ENCODE measurements at places on chromosomes 13 and 19.
A peak's percentile ranks its signal among the peaks of the same experiment; 100 is the strongest.

GRCh38 chr13:40813667-40814454 is 24.4 kb downstream of the SLC25A15 start:
- DNase-seq = peak; percentile 1

DNA sequence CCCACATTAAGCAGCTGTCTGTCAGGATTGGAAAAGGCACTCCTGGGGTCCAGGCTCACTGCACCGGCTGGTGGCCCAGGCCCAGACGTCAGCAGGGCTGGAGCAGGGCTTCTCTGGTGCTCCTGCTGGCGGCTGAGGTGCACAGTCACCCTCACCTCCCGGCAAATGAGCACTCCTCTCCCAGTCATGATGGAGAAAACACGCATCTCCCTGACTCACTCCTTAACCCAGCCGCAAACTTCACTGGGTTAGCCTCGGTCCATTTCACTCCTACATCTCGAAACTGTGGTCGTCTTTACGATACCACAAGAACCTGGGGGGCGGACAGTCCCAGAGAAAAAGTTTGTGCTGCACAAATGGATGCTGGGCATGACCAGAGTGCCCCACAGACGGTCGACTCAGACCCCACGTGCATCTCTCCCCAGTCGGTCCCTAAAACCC is 3.3 kb upstream of the RASA3 start:
- DNase-seq = no peak

- no peak for DNase-seq
Measured at GRCh38 chr13:51645154-51645650, 60.9 kb downstream of the WDFY2 start.

DNA sequence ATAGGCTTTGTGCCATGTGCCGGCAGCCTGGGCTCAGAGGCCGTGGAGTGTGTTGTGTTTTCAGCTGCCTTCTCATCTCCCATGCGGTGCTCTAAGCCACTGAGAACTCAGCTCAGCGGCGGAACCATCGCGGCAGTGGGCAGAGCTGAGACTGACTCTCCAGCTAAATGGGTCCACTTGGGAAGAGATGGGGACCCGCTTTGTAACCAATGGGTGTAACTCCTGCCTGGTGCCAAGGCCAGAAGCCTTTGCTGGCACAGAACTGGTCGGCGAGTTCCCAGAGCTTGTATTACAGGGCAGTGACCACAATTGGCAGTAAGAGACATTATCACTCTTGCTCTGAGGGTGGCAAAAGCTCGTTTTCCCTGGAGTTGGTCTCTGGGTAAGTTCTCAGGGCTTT is 183.0 kb downstream of the STK24 start:
- no peak for DNase-seq

DNA sequence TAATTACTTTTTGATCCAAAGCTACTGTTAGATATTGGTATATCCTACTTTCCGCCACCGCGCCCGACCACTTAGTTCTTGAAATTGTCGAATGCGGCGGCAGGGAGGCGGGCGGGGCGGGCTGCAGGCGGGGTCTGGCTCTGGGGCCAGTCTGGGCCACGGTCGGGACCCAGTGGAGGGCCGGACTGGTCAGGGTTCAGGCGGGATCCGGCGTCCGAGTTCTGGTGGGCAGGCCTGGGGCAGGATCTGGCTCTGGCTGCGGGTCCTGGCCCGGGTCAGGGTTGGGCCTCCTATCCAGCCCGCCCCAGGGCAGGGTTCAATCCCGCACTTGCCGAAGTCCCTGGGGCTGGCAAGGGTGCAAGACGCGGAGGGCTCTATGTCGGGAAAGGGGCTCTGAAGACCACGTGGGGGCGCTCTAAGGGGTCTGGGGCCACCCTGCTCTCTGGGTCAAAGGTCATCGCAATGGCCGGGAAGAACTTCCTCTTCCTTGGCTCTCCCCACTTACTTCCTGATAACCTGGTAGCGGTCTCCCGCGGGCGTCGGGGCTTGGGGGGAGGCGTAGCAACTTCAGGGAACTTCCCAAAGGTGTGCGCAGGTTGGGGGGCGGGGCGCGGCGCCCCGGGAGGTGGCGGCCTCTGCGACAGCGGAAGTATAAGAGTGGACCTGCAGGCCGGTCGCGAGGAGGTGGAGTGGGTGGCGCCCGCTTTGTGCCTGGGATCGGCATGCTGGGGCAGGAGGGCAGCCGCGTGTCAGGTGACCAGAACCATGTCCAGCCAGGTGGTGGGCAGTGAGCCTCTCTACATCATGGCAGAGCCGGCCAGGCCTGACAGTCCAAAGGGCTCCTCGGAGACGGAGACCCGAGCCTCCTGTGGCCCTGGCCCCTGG is 83.4 kb downstream of the MRPL57 start:
- DNase-seq = no peak

DNA sequence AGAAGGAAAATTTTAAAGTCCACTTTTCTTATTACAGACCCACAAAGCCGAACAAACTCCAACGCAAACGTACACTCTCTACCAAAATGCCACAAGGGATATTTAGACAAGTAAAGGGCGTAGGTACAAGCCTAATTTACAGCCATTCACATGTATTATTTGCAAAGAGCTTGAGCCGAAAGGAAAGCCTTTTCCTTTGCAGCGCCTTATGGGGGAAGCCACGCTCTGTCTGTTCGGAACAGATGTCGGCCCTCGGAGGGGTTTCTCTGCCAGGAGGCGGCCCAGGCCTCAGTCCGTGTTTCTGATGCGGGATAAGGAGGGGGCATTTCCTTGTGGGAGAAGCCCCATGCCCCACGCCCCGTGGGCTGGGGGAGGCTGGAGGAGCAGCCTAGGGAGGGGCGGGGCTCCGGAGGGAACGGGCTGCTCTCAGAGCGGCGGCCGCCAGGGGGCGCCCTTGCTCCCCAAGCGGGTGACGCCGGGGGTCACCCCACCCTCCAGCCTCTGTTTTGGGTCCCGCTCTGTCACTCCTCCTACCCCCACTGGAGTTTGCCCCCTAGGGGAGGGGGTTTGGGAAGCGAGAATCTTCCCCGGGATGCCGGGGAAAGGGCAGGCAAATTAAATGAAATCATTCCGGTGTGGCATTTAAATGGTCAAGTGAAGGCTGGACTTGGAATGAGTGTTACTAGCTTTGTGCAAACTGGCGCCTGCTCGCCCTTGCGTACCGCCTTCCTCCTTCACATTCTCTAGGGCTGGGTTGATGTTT is 2.9 kb downstream of the HTR2A start:
- DNase-seq = peak; percentile 31

DNA sequence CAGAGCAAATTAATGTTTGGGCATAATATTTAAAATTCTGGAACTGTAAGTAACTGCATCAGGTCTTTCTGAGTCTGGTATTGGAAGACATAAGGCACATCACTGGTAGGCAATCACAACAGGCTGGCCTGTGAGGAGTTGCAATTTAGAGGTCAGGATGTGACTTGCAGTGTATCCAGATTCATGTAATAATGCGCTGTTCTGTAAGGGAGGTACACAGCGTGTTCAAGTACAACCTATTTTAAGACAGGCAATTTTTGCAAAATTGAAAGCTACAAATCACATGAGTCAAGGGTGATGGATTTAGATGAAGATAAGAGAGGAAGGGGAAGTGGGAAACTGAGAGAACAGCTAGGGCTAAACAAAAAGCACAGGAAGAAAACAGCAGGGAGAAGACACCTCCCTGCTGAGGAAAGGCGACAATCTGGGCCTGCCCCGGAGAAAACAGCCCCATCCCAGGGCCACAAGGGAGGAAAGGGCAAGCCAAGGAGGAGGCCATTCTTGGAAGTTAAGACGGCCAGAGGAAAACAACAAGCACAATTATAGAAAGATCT is 138.1 kb downstream of the LACC1 start:
- no peak for DNase-seq

GRCh38 chr13:24076109-24076508 is 84.4 kb upstream of the SPATA13 start:
- DNase-seq = no peak

GRCh38 chr13:94662274-94662945 is 49.9 kb downstream of the SOX21 start:
- DNase-seq = no peak

DNA sequence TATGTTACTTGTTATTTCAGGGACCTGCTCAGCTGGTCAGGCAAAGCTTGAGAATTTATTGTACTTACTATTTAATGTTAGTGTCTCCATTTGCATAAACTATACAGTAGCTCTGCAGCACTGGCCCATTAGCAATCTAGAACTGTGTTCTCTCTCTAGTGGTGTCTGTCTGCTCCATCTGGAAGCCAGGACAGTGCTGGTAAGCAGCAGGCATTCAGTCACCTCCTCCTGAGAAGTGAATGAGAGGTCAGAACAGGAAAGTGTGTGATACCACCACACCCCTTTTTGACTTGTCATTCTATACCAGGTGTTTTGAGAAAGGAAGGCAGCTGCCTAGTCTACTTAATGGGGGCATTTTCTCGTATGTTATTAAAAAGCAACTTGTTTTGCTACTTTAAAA is 3.9 kb downstream of the COG3 start:
- no peak for DNase-seq

DNA sequence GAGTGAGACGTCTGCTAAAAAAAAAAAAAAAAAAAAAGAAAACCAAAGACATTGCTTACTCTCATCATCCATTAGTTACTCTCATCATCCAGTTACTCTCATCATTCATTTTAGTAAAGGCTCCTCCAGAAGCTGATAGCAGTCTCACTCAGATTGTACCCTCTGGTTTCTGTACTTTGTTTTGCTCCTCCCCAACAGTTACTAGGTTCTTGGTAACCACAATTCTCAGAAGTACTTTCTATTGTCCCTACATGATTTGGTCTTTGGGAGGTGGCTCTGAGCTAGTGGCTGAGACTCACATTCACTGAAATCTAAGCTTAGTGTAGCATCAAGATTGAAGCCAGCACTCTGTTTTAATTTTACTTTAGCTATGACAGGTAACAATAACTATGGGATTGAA is 14.3 kb downstream of the ERICH4 start:
- no peak for DNase-seq

DNA sequence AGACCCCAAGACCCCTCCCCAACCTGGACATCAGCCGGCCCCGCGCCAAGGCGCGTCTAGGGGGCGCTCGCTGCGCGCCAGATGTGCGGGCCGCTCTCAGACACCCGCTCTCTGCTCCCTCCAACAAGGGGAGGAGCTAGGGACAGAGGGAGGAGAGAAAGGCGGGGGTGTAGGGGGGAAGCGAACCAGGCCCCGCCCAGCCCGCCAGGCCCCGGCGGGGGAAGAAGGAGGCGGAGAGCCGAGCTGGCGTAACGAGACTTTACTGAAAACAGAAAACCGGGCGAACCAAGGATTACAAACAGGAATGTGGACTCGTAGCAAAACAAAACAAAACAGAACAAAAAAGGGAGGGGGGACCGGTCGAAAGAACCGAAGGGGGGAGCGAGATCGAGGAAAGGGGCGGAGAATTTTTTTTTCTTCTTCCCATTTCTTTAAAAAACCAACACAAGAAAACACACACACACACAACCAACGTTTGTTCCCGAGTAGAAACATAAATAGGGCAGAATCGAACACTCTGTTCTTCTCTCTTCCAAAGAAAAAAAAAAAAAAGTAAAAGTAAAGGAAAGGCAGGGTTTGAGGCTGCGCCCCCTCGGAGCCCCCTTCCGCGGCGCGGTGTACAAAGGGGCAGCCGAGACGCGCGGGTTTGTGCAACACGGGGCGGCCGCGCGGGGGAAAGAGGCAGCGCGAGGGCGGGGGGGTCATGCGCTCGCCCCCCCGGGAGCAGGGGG is 1.7 kb downstream of the JUND start:
- DNase-seq = peak; percentile 90

GRCh38 chr13:25463496-25463895 is 91.7 kb downstream of the ATP8A2 start:
- DNase-seq = no peak

DNA sequence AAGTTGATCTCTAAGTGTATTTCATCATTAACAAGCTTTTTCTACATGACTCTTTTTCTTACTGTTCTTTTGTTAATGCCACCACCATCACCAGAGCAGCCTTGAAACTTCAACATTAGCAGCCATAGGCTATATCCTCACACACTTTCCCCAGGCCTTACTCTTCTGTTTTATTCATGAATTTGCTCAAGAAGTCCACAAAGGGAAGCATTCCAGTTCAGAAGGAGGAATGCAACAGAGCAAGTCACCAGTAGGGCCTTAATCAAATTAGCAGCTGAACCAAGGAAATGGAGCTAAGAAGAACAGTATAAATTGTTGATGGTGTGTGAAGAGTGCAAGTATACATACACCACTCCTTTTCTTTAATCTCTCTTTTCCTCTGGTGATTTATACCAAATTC is 223.1 kb downstream of the NBEA start:
- no peak for DNase-seq

DNA sequence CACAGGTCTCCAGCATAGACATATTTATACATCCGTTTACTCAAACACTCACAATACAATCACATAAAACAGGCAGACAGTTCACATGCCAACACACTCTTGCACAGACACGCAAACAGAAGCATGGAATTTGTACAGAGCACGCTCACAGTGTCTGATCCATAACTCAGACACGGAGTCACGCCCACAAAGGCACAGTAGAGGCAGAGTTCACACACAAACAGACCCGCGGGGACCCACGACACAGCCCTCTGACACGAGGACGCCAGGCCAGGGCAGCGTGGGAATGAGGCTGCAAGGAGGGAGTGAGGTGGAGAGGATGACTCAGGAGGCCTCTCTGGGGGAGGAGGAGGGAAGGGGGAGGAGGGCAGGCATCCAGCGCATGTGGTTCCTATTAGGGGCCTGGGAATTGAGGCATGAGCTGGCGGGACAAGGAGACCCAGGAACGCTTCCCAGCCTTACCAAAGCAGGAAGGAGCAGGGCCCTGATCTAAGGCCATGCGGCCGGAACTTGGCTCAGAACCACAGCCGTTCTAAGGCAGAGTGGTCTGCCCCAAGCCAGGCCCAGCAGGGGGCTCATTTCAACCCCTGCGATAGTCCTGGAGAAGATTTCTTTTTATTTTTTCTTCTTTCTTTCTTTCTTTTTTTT is 9.1 kb upstream of the OLFM2 start:
- DNase-seq = no peak

- DNase-seq = no peak
Measured at GRCh38 chr19:31992750-31993149, 352.7 kb upstream of the ZNF507 start.

DNA sequence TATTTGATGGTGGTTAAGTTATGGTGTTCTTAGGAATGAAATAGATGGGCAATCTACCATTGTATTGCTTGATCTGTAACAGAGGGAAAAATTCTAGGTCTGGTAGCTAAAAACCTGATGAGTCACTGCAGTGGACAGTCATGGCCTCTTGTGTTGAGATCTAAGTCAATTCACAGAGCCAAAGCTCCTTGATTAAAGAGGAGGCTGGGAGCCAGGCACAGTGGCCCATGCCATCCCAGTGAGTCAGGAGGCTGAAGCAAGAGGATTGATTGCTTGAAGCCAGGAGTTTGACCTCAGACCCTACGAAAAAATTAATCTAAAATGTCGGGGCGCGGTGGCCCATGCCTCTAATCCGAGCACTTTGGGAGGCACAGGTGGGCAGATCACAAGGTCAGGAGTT is 67.1 kb upstream of the KPNA3 start:
- no peak for DNase-seq

- DNase-seq = no peak
Measured at GRCh38 chr13:31073859-31074718, 87.6 kb downstream of the HSPH1 start.

DNA sequence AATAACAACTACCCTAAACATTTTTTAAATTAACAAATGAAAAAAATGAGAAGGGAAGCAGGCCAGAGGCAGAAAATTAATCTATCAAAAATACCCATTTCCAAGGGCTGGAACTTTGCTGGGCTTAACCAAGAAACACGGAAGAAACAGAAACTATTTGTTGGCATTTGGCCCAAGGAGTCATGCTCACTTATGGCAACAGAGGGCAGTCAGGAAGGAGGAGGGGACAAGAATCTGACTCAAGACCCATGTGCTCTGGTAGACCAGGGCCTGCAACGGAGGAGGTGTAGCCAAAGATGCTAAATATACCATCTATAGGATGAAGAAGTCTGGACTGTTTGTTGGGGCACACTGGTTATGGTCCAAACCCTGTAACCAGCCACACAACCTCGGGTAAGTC is 496.7 kb downstream of the COG6 start:
- DNase-seq = no peak

Data from NCI-H1105 treated with DMSO at 0.1 percent for 48 hours (cell line).